ENCODE measurements at places on chromosomes 5 and 9.

- DNase-seq, result no peak
Observed at GRCh38 chr5:67493676-67494075, 297.1 kb upstream of the CD180 start.

- DNase-seq, result no peak
Observed at GRCh38 chr9:20603524-20604268, 18.6 kb downstream of the MLLT3 start.

DNA sequence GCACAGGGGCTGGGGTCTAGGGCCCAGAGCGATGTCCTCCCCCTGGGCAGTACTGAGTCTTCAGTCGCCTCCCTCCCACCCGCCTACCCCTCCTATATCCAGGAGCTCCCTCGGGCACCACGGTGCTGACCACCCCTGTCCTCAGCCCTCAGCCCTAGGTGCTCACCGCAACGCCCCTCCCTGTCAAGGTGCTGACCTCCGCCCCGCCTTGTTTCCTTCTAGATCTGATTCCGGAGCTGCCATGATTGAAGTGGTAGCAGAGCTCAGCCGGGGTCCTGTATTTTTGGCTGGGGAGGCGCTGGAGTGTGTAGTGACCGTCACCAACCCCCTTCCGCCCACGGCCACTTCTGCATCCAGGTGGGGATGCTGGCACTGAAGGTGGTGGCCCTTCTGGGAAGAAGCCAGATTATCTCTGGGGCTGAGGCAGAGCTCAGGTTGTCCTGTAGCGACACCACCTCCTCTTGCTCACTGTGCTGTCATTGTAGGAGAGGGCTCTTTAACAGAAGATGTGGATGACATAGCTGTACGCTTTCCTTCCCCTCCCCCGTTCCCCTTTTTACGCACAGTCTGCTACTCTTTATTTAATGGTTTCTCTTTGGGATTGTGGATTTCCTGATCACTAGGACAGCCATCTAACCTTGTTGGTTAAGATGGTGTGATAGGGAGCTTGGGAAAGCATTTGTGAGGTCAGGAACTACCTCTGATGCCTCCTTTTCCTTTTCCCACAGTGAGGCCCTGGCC, 598 bp downstream of the RGP1 start:
- no peak for DNase-seq

DNA sequence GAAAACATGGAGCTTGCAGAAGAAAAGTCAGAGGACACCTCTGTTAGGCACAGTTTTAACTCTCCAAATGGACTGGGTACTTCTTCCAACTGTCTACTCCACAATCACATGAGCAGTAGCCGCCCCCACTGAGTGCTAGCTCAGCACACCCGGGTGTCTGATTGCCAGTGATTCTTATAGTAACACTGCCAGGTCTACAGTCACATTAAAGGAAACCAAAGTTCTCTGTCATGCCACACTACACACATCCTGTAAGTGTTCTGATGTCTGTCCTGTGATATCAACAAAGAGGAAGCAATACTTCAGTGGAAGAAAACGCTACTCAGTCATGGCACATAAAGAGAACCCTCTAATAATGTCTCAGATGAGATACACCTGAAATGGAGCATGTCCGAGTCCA, at the start of gene HAVCR2:
Gene HAVCR2 (minus strand): TSS at position 69 of the 400 bp plus-strand sequence. CDS start 61 bp downstream, at position 8.
- DNase-seq, result no peak

DNA sequence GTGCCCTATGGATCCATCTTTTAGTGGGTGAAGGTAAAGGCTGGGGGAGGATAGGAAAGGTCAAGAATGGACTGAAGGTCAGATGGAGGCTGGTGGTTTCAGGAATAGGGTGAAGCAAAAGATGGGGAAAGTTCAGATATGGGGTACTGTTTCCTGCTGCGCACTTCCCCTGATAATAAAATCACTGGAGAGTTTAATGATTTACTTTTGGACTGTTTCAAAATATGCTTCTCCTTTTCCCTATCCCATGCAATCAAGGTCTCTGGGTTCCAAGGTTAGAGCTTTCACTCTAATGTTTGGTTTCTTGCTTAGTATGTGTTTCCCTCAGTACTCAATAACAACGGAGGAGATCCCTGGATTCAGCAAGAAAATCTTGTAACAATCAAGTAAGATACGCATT, 10.8 kb upstream of the PPP3R2 start:
- no peak for DNase-seq

DNA sequence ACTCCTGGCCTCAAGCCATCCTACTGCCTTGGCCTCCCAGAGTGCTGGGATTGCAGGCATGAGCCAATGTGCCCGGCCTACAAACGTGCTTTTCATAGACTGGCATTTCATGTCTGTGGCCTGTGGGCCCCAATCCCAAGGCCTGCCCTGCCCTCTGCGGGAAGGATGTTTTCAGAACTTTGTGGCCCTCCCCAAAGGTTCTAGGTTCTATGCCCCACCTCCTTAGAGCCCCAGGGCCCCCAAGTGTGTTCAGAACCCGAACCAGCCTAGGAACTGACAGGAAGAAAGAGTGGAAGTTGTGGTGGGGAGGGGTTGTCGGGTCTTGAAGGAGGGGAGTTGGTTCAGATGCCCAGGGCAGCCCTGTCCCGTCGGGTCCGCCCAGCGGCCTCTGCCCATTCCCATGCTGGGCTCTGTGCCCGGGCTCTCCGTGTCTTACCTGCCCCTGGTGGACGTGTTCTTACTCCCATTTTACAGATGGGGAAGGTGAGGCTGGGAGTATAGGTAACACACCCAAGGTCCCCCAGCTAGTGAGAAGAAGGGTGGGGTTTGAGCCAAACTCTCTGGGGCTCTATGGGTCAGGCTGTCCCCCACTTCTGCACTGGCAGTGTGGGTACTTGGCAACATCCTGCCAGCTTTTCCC, 175.8 kb upstream of the IER5L start:
- DNase-seq, result no peak

DNA sequence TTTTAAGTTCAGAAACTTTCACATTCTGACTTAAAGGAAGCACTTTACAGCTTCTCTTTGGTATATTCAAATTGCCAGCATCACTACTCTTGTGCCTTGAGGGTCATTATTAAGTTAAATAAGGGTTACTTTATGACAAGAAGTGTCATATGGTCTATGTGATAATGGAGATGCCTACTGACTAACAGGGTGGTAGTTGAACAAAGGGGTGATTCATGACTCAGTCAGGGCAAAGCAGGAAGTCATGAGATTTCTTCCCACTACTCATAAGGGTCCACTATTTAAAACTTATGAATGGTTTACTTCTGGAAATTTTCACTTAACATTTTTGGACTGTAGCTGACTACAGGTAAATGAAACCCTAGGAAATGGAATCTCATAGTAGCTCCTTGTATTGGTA, 938.3 kb upstream of the PTPRD start:
- DNase-seq, result no peak

GRCh38 chr5:176948458-176948857, 49.3 kb upstream of the HK3 start:
- no peak for DNase-seq

DNA sequence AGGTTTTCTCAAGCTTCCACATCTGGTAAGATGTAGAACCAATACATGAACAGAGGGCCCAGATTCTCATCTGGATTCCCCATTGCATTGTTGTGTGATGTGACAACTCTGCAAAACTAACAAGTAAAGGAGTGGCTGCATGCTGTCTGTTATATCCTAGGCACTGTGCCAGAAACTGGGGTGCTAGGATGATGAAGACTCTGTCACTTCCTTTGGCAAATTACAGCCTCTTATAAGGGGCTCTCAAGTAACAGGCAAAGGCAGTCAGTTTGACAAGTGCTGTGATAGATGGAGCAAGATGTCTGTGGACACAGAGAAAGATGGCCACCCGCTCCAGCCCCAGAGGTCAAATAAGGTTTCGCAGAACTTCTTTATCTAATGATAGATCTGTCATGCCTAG, 115.7 kb downstream of the PAPPA start:
- no peak for DNase-seq

- DNase-seq, result peak; percentile 69
Observed at GRCh38 chr9:134800791-134801339, 79.7 kb upstream of the FCN2 start.

GRCh38 chr9:104388071-104388470, 116.0 kb upstream of the OR13F1 start:
- DNase-seq, result no peak

GRCh38 chr5:14105718-14106410, 37.3 kb upstream of the TRIO start:
- no peak for DNase-seq

- no peak for DNase-seq
Observed at GRCh38 chr5:72834924-72835323, 18.5 kb downstream of the TNPO1 start.

GRCh38 chr5:14413331-14413750, 168.3 kb upstream of the OTULINL start:
- no peak for DNase-seq

DNA sequence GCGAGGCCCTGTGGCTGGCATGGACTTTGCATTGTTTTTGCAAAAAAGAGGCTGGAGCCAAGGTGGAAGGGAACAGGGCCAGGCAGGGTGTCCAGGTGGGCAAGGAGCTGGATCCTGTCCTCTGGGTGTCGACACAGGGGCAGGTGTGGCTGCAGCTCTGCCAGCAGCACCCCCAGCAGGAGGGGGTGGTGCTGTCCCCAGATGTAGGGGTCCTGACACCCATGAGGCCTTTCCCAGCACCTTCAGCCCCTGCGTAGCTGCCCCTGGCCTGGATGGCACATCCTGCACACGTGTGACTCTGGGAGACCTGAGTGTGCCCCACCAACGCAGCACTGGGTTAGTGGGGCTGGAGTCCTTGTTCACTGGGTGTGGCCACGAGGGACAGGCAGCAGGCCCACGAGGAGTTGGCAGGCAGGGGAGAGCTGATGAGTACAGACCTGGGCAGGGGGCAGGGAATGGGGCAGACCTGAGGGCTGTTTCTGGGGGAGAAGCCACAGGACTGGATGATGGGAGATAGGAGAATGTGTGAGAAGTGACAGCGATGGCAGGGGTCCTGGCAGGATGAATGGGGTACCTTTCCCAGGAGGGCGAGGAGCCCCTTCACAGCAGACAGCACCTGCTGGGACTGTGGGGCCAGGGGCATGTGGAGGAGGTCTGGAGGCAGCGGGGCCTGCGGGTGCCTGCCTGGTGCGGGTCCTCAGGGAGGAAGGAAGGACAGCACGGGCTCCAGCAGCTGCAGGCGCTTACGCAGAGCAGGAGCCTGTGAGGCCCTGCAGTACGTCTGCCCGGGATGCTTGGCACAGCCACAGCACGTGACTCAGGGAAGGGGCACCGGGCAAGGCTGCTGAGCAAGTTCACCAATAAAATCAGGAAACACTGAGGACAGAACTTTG, 3.6 kb upstream of the RASGEF1C start:
- no peak for DNase-seq

- DNase-seq, result peak; percentile 73
Observed at GRCh38 chr9:100028201-100028784, 70.5 kb downstream of the ERP44 start.

- no peak for DNase-seq
Observed at GRCh38 chr5:40717281-40717680, 37.6 kb downstream of the PTGER4 start.

DNA sequence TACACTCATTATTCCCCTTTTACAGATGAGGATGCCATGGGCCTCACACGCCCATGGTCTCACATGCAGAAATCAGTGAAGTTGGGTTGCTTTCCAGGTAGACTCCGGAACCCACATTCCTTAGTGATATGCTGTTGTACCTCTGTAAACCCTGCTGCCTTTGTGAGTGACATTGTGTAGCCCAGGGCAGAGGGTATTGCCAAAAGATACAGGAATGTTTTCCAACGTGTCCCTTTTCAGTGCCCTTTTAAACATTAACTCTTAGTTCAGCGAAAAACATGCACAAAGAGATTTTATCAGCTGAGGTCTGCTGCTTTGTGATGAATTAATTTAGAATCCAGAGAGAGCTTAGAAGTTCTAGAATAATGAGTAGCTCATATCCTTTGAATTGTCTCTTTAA, 38.3 kb upstream of the TRMT10B start:
- DNase-seq, result no peak

DNA sequence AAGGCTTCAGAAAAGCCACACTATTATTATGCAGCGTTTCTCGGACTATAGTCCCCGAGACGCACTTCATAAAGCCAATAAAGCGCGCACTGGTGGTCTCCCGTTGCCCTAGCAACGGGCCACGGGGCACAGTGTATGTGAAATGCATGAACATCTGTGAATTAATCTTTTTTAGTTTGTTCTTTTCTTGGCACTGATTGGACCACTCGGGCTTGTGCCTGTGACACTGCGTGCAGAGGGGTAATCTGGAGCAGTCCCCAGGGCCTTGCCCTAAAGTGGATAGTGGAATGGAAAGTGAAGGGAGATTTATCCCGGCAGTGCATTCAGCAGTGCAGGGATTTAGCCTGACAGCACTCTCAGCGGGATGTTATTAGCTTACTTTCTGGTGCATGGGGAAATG, 92.1 kb downstream of the TLE4 start:
- no peak for DNase-seq

DNA sequence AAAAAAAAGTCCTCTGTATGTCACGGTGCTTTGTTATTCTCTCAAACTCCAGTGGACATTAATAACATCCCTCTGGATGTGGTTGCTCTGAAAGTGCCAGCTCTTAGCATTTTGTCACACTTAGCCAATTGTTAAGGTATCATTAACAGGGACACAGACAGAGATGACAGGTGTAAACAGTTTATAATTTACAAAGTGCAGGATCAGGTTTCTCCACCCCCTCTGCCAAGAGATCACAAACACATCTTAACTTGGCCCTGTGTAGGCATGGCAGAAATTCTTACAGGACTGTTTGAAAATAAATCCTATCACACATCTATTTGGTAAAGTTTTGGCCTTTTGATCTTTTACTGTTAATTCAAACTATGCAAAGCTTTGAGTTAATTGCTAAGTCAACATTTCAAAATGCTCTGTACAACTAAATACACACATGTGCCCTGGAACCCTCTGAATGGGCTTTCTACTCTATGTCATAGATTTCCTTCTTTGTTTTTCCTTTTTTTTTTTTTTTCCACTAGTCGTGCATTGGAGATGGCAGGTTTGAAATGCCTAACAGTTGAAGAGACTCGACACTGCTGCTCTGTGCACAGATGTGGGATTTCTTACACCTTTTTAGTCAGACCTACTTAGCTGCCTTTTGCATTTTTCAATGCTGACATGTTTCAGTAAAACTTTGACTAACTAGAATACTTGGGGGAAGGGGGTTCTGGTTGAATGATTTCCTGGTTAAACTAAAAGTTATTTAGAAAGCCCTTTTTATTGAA, 41.7 kb downstream of the SEMA6A start:
- no peak for DNase-seq

DNA sequence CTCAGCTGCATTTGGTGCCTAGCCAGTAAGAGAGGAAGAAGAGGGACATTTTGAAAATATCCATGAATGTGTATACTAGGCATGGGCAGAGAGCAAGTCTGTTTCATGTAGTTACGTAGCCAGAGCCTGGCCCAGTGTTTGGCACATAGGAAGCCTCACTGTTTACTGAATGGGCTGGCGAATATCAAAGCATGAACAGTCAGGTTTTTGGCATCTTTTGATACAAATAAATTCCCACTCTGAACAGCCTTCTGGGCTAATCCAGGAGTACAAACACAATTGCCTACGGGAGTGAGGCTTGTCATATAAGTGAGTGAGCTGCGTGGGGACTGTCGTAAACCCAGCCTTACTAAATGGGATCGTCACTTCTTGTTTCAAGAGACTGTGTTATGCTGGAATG, 253.1 kb upstream of the PANK3 start:
- no peak for DNase-seq

GRCh38 chr5:178899289-178899688, 3.6 kb downstream of the ZFP2 start:
- DNase-seq, result no peak

- DNase-seq, result no peak
Observed at GRCh38 chr5:79069488-79070349, at the start of the genes BHMT2 and DMGDH. TSS of gene BHMT2 (plus strand) at chr5:79069767. CDS start at chr5:79069783, 16 bp downstream. TSS of gene DMGDH (minus strand) at chr5:79069674. CDS start at chr5:79069620, 54 bp downstream.

All from right atrium auricular region (tissue), 2 donors.